ENCODE measurements at places on chromosomes 13 and 19.

- no peak for DNase-seq
These were observed 268.5 kb downstream of the B3GLCT start for GRCh38 chr13:31468114-31468902.

DNA sequence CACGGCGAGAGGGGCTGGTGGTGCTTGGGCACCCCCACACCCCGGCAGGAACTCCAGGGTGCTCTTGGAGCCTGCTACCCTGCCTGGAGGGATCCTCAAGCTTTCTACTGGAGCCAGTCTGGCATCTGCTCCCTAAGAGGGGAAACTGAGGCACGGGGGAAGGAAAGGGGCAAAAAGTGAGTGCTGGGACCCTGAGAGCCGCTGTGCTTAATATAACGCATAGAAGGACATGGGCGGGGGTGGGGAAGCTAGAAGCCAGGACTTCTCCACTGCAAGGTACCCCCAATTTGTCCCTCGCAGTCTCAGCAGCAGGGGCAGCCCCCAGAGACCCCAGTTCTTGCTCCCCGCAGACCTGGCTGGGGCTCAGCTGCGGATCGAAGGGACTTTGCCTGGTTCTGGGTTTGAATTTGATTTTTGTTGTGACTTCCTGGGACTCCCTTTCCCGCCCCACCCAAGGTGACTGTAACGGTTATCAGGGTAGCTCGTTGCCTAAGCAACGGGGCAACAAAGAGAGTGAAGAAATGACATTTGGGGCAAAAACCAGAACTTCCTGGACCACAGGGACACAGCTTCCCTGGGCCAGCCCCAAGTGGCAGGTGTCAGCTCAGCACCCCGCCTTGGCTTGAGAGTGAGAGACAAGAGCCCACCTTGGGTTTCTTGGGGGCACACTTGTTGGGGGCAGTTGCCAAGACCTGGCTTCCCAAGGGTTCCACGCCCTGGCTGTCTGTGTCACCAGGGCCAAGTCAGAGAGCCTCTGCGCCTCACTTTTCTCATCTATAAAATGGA lies 638 bp downstream of the ADGRE5 start:
- no peak for DNase-seq

DNA sequence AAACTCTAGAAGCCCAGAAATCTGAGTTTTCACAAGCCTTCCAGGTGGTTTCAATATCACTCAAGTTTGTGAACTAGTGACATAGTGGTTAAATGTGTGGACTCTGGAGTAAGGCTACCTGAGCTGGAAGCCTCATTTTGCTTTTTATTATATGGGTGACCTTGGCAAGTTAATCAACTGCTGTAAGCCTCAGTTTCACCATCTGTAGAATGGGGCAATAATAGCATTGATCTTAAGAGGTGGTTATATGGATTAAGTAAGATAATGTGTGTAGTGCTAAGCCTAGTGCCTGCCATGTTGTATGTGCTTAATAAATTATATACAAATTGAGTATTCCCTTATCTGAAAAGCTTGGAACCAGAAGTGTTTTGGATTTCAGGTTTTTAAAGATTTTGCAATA lies 65.5 kb upstream of the SIAH3 start:
- DNase-seq = no peak

DNA sequence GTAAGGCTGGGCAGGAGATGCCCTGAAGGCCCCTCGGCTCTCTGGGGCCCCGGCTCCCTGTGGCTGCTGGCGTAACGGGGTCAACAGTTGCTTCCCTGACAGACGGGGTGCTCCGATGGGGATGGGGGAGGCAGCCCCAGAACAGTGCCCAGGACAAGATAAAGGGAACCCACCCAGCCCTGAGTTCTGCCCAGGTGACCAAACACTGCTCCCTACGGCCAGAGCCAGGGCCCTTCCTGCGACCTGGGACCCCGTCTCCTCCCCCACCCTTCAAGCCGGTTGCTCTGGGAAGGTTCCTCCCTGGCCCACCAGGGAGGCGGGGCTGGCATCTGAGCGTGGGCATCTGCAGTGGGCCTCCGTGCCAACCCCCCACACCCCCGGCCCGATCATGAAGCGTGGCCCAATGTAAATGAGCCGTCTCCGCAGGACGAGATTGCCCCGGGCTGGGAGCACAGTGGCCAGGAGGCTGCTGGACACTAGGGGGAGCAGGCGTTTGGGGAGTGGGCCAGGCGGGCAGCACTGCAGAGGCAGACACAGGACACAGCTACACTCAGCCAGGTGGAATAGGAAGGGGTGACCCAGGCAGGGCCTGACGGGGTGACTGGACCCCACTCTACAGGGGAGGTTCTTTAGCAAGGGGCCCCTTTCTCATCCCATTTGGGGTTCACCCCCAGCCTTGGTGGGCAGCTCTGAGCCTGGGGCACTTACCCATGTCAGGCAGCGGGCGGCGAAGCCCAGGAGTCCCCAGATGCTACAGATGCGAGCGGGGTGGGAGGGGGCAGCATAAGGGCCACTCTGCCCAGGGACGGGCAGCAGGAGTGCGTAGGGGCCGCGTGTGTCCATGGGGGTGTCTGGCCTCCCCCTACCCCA lies 1.2 kb upstream of the NKPD1 start:
- no peak for DNase-seq

- no peak for DNase-seq
These were observed 967.8 kb downstream of the PCDH9 start for GRCh38 chr13:66262330-66262729.

All from cortex of kidney (tissue), 1 donor.